Cerebellar cortex (tissue), 1 donor: ENCODE measurements at places on chromosomes 11 and 22.

DNA sequence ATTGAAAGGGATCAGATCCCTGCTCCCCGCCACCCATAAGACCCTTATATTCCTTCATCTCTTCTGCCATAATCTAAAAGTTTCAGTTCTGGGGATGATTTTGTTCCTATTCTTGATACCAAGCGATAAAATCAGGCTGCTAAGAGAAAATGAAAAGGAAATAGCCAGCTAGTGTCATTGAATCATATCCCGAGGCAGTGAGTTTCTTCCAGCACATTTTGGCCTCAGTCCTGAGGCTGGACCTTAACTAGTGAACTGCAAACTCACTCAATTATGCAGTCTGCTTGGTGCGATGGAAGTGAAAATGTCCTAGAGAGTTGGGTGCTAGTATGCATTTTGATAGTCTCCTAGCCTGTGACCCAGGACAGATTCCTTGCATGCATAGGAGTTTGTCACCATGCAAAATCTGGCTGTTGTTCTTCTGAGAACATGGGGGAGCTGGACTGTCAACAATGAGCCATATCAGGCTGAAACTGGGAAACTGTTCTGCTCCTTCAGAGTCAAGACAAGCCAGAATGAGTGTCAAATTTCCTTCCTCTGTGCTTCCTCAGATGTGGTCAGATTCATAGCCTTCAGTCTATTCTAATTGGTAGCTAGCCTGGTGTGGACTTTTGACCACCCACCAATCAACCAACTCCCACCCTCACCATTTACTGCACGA is 102.9 kb downstream of the CCDC81 start:
- no peak for DNase-seq

GRCh38 chr22:35399114-35399677 is 744 bp upstream of the MCM5 start:
- DNase-seq: no peak

- peak; percentile 61 for DNase-seq
These were observed 9.9 kb upstream of the IGLL5 start for GRCh38 chr22:22877523-22878210.

DNA sequence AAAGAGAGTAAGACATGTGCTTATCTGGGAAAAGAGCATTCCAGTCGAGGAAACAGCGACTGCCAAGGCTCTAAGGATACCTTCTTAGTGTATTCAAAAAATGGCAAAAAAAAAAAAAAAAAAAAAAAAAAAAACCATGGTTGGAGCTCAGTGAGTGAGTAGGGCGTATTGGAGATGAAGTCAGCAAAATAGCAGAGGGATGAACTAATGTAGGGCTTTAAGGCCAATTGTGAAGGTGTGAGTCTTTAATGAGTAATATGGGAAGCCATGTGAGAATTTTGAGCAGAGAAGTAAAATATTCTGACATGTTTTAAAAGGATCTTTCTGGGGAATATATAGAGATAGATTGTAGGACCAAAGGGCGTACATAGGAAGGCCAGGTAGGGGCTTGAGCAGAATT is 498.6 kb upstream of the ISX start:
- DNase-seq: no peak

GRCh38 chr22:17920145-17920605 is 104.2 kb downstream of the MICAL3 start:
- no peak for DNase-seq

DNA sequence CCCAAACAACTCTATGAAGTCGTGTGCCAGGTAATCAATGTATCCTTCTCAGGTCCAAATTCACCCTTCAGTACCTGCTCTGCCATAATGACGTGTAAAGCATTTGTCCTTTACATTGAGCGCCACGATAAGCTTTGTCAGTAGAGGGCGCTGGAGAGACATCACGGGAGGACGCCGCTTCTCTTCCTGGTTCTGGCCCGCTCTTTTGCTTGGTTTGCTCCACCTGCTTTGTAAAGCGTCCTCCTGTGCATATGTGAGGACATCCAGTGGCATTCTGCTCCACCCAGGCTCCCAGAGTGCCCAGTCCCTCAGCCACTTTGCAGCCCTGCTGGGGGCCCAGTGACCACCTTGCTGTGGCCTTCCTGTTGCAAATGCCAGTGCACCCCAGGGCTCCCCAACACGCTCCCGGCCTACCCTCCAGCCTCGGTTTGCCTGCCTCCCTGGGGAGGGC is 61.1 kb downstream of the WT1 start:
- peak; percentile 17 for DNase-seq
